Pons (tissue), 1 donor: ENCODE measurements at places on chromosomes 13 and 19.

DNA sequence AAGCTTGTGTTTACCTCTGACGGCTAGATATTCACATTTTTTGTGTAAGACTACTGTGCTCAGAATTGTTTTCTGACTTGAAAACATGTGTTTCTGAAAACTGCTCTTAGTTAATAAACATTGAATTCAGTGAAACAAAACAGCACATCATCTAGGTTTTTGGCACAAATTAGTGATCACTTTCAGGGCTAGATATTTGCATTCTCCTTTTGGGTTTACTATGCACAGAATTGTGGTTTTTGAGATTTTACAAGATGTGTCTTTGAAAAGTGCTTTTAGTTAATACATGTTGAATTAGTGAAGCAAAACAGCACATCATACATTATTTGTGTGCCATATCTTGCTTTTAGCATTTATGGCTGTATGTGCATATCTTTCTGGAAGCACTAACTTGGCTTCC is 8.2 kb upstream of the PARP4 start:
- DNase-seq, result no peak

DNA sequence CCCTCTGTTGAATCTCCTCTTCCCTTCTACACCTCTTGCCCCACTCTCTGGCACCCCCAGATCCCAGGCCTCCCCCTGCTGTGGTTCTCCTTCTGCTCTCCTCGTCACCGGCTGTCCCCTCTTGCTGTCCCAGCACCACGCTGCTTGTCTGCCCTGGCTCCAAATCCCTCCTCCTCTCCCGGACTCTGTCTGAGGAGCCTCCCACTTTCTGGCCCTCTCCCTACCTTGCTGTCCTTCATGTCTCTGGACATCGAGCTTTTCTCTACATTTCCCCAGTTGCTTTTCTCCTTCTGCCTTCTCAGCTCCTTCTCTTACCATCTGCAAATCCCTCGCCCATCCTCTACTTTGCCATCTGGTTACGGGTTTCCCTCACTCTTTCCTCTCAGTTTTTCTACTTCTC is 1.2 kb downstream of the ZNF347 start:
- DNase-seq, result no peak

- no peak for DNase-seq
Observed at GRCh38 chr19:16301999-16302694, 22.5 kb upstream of the KLF2 start.

- DNase-seq, result no peak
Observed at GRCh38 chr19:47518854-47519253, 4.0 kb upstream of the NAPA start.

- DNase-seq, result no peak
Observed at GRCh38 chr19:8324186-8325050, 3.1 kb downstream of the RPS28 start.

GRCh38 chr19:42474743-42475142 is 32.0 kb upstream of the CXCL17 start:
- peak; percentile 63 for DNase-seq

DNA sequence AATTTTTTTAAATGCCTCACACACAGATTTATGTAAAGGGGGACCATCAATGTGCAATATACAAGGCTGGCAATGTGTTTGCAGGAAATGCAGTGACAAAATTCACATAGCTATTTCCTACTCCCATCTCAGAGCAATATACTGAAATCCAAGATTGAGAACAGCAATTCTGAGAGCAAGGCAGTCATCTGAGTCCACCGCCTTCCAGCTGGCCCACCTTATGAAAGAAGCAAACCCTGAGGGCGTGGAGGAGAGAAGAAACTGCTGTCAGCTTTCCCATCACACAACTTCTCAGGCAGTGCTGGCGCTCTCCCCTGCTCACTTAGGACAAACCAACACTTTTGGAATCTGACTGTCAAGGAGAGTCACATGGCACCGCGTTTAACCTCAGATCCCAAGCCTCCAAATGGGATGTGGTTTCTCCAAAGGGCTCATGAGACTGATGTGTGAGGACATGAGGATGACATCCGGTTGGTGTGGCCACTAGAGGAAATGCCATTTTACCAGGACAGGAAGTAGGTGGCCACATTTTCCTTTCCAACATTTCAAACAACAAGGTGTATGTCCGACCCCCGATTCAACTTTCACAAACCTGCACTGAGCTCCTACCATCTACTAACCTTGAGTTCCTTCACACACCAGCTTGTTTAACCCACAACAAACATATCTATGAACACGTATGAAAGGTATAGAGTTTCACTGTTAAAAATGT is 3.7 kb upstream of the DOCK9 start:
- DNase-seq, result no peak

- no peak for DNase-seq
Observed at GRCh38 chr19:42261763-42262162, 6.8 kb upstream of the ERF start.
